ENCODE measurements at places on chromosomes 1 and 21. TPM values are rescaled to one million over a fixed set of nuclear protein-coding genes. Genes with fewer than 3 reads are reported as not detected.

- no peaks in the 10 kb centered on the region for H3K36me3 ChIP-seq
- peaks cover 18% of the 10 kb centered on the region for H3K27me3 ChIP-seq
- no peak for DNase-seq
- no peak overlapping the region for H3K4me3 ChIP-seq
- no peak overlapping the region for H3K27ac ChIP-seq
Observed at GRCh38 chr1:192453360-192453992, 122.1 kb upstream of the RGS1 start.

- no peak overlapping the region for H3K4me3 ChIP-seq
- no peak overlapping the region for H3K27ac ChIP-seq
Observed at GRCh38 chr1:6260433-6260934, 414 bp downstream of the GPR153 start.

GRCh38 chr1:47487332-47487731 lies 49.5 kb downstream of the FOXD2 start:
- H3K4me1 ChIP-seq: no peaks in the 10 kb centered on the region
- no peak overlapping the region for H3K27ac ChIP-seq
- no peak for DNase-seq
- H3K36me3 ChIP-seq: no peaks in the 10 kb centered on the region
- peaks cover 10% of the 10 kb centered on the region for H3K27me3 ChIP-seq

Gene CD1E
- total RNA-seq: not detected

- H3K4me1 ChIP-seq: peaks cover 99% of the 10 kb centered on the region
- no peak for DNase-seq
- no peaks in the 10 kb centered on the region for H3K27me3 ChIP-seq
- no peak overlapping the region for H3K4me3 ChIP-seq
Observed at GRCh38 chr1:111191496-111191895, 8.9 kb downstream of the DENND2D start.
